KBM-7 (cell line): ENCODE measurements at places on chromosomes 3 and 15.

GRCh38 chr3:171678971-171679492 is 131.3 kb downstream of the PLD1 start:
- no peak for DNase-seq

DNA sequence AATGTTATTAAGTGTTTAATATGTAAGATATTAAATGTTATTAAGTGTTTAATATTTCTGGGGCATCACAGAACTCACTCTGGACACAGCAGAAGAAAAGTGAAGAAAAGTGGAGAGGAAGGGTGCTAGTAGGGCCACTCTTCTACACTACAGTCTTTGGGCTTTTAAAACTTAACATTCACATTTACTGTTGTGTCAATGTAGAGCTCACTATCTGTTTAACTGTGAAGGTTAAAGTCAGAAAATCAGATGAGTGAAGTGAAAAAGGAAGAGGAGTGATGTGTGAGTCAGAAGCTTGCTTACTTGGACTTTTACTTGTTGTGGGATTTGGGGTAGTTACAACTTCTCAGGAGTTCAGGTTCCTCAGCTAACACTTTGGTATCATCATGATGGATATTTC is 145.3 kb upstream of the DNAJC19 start:
- peak; percentile 11 for DNase-seq

DNA sequence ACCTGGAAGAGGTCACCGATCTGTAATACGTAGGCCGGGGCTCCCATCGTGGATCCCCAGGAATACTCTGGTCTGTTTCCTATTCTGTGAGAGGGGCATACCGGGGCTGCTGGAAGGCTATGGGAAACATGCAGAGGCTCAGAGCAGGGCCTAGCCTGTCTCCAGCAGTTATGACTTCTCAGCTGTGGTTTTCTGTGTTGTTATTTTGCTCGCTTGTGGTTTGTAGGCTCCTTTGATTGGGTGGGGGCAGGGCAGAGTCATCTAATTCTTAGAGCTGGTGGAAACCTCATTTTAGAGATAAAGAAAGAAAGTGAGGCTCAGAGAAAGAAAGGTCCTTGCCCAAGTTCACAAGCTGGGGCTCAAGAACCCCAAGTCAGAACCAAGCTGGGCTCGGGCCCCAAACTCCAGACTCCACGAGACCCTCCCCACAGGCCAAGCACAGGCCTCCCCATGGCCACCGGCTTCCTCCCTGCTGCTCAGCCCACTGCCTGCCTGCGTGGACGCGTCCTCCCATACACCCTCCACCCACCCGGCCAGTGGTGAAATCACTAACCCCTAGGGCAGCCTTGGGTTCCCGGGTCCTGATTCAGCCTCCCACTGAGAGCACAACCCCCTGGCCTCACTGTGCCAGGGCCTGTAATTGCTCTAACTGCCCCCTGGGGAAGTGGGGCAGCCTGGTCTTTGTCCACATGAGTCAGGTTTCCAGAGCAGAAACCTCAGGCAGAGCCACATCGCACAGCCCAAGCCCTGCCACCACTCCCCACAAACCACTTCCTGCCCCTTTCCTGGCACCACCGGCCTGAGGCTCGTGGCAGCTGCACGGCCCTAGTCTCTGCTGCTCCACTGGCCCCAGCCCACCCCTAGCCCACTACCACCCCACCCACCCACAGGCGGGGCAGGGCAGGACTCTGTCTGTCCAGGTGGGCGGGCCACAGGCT is 270.8 kb downstream of the UACA start:
- DNase-seq = peak; percentile 98

DNA sequence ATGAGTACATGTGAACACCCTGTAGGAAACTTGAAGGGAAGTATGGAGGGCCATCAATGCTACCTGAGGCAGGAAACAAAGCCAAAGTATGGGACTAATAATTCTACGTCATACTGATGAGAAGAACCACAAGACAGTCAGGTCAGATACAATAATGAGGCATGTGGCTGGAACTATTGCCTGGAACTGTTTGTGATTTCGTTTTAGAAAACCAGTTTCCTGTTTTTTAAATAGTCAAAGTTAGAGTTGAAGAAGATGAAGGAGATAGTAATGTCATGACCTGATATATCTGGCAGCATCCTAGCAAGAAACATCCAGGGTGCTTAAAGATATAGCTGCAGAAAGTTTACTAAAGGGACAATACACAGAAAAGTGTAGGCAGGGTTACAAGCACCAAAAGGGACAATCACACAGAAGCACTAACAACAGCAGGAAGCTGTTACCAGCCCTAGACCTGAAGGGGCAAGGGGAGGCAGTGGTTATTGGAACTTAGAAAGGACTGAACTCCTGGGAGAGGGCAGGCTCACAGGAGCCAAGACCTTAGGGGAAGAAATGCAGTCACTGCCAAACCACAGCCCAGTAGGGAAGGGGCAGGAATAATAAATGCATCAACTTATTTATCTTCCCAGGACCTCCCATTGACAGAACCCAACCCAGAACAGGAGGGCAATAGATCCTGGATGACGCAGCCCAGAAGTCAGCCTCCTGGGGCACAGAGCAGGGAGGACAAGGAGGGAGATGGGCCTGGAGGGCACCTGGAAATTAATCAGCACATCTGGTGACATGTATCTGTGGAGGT is 302.1 kb upstream of the STT3B start:
- DNase-seq = no peak

- no peak for DNase-seq
Measured at GRCh38 chr3:8303466-8303865, 198.2 kb upstream of the LMCD1 start.

GRCh38 chr3:170804078-170804477 is 65.9 kb downstream of the RPL22L1 start:
- no peak for DNase-seq

GRCh38 chr3:138726946-138727730 is 107.6 kb downstream of the PIK3CB start:
- no peak for DNase-seq

- no peak for DNase-seq
Measured at GRCh38 chr3:61315871-61316270, 64.6 kb upstream of the FHIT start.

DNA sequence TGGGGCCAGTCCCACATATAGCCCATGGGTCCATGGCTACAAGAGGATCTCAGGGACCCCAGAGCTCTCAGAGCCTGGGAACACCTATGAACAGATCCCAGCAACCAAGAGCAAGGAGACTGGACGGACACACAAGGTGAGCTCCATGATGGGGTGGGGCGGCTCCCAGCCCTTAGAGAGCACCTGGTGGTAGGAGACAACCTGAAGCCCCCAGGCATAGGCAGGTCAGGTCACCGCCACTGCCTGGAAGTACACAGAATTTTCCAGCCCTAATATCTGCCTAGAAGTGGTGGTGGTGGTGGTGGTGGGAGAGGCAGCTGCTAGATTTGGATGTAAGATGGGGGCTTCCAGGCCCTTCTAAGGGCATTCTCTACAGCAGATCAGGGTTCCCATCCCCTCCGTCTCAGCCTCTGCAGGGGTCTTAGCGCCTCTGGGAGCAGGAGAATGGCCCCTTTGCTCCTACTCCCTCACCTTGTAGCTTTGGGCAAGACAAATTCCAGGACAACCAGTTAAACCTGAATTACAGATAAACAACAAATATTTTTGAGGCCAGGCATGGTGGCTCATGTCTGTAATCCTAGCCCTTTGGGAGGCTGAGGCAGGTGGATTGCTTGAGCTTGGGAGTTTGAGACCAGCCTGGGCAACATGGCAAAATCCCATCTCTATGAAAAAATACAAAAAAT is 9.2 kb downstream of the SH2D7 start:
- DNase-seq = no peak

DNA sequence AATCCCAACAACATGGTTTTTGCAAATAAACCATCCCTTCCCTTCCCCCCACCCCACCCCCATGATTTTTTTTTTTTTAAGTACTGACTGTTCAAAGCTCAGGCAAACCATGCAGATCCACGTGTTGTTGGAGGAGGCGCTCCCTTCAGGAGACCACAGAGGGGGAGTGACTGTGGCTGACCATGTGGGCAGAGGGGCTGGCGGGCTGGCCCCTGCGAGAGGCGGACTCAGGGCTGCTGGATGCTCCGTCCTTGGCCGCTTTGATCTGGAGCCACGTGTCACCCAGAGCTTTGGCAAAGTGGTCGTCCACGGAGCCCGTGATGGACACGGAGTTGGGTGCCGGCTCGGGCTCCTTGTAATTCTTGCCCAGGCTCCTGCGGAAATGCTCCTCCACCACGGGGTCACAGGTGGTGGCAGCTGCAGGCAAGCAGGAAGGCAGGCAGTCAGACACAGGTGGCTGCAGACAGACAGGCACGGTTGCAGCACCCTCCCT is 85.3 kb downstream of the VGLL4 start:
- peak; percentile 12 for DNase-seq

- no peak for DNase-seq
Measured at GRCh38 chr3:189457631-189458412, 173.4 kb upstream of the TP63 start.

DNA sequence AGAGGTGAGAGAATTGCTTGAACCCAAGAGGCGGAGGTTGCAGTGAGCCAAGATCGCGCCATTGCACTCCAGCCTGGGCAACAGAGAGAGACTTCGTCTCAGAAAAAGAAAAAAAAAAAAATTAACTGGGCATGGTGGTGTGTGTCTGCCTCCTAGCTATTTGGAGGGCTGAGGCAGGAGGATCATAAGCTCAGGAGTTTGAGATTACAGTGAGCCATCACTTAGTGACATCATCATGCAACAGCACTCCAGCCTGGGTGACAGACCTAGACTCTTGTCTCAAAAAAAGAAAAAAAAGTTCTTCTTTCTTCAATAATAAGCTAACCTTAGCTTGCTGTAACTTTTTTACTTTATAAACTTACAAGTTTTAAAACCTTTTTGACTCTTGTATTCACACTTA is 99.8 kb downstream of the SLMAP start:
- DNase-seq = no peak

DNA sequence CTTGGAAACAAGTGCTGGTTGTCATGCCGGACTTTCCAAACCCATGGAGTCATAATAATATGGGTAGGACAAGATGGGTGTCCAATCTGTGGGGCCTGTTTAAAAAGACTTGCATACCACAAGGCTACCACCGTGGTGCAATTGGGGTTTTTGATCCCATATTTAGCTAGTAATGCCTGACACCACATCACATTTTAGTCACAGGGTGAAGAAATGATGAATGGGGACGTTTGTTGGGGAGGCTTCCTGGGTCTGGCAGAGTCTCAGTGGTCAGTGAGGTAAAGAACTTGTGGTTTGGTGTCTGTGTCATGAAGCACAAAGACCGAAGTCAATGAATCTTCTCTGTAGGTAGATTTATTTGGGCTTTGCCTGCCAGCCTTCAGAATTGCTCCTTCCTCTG is 31.0 kb downstream of the P3H2 start:
- no peak for DNase-seq

DNA sequence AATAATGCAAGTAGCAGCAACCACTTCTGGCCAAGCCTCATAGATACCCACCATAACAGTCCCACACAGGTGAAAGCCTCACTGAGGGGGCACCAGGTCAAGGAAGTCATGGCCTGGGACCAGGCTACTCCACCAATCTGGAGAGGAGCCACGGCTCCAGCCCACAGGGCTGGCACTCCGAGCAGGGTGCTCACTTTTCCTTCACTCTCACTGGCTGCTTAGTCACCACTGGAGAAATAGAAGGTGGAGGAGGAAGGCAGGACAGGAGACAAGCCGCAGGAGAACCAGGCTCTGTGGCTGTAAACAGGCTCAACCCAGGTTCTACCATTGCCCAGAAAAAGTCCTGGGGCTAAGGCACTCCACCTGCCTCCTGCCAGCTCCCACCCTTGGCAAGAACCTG is 1.2 kb downstream of the USP19 start:
- no peak for DNase-seq

GRCh38 chr3:359672-360071 is 163.1 kb downstream of the CHL1 start:
- no peak for DNase-seq

- DNase-seq = no peak
Measured at GRCh38 chr15:85723960-85724945, 70.5 kb downstream of the KLHL25 start.

DNA sequence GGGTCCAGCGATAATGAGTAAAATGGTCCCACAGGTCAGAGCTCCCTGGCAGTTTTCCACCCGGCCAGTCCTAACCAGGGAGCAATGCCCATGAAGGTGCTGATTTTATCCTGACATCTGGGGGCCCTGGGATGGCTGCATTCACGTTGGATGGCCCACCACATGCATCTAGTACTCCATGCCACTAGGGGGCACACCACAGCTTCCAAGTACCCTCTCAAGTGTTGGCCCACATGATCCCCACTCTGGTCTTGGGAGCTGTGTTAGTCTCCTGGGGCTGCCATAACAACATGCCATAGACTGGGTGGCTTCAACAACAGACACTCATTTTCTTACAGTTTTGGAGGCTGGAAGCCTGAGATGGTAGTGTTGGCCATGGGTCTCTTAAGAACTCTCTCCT is 225.5 kb downstream of the SLCO3A1 start:
- peak; percentile 35 for DNase-seq

GRCh38 chr3:76377074-76377473 is 591.7 kb upstream of the ZNF717 start:
- no peak for DNase-seq

DNA sequence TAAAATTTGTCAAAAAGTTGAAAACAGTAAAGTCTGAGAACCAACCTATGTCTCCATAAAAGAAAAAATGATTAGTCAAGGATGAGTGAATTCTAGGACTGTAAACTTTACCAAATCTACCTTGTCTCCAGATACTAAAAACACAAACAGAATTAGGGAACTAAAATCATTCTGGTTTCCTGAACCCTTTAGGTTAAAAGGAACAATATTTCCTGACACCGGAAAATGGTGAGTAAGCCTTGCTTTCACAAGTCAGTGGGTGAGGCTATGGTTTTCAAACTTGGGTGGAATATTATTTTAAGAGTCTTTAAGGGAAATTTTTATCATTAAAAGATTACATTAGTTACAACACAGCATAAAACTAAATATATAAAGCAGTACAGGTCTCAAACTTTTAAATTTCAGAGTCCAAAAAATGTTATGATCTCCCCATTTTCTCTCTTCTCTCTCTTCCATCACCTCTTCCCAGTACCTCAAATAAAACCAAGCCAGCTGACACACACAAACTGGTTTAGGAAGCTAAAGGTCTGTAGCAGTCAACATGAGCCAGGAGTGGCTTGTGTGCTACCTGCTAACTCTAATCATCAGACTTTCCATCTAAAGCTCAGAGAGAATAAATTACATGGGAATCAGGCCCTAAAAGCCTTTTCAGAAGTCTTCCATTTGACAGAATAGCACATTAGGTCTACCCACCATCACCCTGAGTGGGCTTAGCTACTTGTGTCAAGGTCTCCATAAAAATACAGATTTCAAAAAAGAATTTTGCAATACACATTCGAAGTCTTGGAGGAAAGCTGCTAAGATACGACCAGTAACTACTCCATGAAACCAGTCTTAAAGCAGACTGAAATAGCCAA is 2.2 kb downstream of the SLC12A6 start:
- peak; percentile 77 for DNase-seq

DNA sequence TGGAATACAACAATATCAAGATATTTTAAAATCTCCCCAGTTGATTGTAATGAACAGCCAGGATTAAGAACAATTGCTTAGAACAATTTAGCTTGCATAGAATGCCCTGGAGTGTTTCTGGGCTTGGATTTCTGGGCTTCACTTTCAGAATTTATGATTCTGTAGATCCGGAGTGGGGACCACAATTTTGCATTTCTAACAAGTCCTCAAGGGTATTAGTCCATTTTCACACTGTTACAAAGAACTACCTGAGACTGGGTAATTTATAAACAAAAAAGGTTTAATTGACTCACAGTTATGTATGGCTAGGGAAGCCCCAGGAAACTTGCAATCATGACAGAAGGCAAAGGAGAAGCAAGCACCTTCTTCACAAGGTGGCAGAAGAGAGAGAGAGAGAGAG is 54.3 kb upstream of the MYRIP start:
- DNase-seq = no peak

GRCh38 chr15:90851940-90852339 is 16.4 kb upstream of the FURIN start:
- DNase-seq = no peak
